ENCODE measurements at places on chromosomes 12 and 14.

DNA sequence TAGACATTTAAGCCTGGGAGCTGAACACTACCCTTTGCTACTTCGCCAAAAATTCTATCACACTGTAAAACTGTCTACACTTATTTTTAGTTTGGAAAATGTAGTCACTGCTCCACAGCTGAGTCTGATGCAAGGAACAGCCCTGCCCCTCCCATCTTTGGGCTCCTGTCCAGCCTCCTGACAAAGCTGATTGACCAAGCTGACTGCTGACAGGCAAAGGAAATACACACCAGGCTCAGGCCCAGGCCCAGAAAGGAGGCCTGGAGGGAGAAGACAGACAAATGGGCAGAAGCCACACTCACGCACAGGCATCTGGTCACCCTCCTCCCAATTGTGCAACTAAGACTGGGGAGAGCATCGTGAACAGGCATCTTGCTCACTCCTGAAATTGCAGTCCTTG lies 55.3 kb downstream of the ISCA2 start:
- DNase-seq = no peak

DNA sequence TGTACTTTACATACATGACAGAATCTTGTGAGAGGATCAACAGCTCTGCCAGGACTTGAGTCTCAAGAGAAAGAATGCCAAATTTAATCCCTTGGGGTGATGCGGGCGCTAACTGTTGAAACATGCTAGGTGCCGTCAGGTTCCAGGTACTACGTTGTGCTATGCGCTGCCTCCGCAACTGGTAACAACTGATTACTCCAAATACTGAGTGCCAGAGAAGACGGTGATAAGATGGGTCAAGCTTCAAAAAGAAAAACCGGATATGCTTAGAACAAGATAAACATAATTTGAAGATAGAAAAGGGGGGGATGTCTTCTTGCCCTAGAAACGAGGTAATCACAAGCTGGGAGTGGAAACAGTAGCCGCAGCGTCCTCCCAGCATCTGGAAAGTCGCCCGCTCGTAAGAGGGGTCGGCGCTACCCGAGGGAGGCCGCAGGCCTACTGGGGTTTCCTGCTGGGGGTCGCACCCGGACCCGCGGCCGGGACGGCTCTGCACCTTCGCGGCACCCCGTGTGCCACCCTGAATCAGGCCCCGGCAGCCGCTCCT lies 678 bp downstream of the ZBTB25 start:
- DNase-seq = peak; percentile 67

DNA sequence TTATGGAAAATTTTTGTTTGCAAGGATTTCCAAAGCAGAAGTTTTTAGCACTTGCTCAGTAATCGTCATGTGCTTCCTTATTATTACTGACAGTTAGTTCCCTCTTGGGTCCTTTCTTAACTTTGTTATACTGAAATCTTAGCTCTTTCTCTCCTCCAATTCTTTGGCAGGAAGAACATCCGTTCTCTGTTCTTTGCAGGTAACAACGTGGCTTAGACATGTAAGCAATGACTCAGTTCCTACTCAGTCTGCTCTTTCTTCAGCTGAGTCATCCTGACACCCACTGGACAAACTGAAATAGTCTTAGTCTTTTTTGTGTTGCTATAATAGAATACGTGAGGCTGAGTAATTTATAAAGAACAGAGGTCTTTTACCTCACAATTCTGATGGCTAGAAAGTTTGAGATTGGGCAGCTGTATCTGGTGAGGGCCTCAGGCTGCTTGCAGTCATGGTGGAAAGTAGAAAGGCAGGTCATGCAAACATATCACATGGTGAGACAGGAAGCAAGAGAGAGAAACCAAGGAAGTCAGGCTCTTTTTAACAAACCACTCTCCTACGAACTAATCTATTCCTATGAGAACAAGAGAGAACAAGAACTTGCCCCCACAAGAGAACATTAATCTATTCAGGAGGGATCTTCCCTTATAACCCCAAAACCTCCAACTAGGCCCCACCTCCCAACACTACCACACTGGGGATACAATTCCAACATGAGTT lies 49.2 kb downstream of the TESPA1 start:
- no peak for DNase-seq

- DNase-seq = no peak
Observed at GRCh38 chr14:105069871-105070759, 4.9 kb upstream of the GPR132 start.

GRCh38 chr12:95673576-95673975 lies 117.0 kb downstream of the NTN4 start:
- DNase-seq = no peak

GRCh38 chr12:54191550-54192022 lies 2.8 kb upstream of the SMUG1 start:
- DNase-seq = peak; percentile 87

GRCh38 chr12:116695464-116695725 lies 42.5 kb downstream of the SPRING1 start:
- DNase-seq = no peak

- DNase-seq = no peak
Observed at GRCh38 chr14:67365476-67365875, 5.3 kb downstream of the EIF2S1 start.

- DNase-seq = no peak
Observed at GRCh38 chr12:5916785-5917290, 28.2 kb downstream of the ANO2 start.

- no peak for DNase-seq
Observed at GRCh38 chr12:68759852-68760251, 13.9 kb downstream of the SLC35E3 start.

DNA sequence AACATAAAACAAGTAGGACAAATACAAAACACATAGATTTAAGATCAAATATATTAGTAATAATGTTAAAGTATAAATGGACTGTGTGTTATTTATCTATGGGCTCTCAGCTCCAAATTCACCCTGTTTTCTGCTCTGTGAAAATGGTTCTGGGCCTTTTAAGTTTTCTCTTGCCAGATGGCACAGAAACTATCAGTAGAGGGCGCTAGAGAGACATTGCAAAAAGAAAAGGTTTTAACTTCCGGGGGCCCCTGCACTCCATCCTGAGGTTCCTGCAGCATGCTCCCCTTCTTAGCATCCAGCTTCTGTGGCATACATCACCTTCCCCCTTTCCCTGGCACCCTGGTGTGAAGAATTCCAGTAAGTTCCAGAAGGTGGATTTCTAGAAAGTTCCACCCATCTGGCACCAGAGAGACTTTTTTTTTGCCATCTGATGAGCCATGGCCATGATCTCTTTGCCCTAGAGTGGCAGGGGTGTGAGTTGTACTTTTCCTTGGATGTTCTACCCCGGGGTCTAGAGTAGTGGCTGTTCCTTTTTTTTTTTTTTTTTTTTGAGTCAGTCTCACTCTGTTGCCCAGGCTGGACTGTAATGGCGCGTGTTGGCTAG lies 29.3 kb downstream of the ZCRB1 start:
- DNase-seq = peak; percentile 16

- DNase-seq = no peak
Observed at GRCh38 chr14:27862684-27863083, 903.9 kb upstream of the FOXG1 start.

DNA sequence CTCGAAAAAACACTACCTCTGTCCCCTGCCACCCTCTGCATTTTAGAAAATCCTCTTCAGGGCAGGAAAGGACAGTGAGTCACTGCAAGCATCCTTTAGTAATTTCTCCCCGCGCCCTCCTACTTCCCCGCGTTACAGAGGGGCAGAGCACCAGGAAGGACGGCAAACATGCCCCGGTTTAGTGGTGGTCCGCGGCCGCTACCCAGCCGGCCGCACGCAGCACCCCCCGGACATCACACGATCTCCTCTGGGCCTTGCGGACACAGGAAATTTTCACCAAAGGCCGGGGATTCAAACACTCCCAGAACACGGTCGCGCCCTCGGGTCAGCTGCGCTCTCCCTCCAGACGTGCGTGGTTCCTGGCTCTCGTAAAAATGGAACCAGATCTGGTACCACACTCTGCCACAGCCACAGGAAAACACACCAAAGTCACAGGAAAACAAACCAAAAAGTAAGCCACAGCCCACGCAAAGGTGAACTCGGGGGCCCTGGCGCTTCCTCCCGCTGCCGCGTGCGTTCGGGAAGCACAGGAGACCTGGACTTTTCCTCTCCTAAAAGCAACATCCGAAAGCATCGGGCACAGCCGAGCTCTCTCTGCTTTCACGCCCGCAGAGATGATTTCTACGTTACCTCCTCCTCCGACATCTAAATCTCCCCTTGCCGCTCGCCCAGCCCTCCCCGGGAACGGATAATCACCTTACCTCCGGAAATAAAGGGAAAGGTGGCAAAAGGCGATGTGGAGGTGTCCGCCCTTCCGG lies 839 bp downstream of the SLC38A1 start:
- DNase-seq = no peak

GRCh38 chr12:26239122-26239851 lies 43.9 kb downstream of the SSPN start:
- no peak for DNase-seq

DNA sequence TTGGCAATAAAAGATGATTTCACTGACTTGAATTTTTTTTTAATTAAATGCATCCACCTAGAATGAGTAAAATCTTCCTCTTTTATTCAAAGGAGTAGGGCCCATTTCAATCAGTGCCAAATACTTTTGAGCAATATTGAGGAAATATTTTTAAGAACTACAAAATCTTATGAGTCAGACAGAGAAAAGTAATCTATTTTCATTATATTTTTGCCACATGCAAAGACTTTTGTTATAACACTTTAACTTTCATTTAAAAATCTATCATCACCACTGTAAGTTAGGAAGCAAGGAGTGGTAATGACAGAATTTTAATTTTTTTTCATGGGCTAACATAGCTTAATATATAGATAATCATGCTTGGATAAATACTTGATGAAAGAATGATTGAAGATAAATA lies 345.2 kb upstream of the KITLG start:
- no peak for DNase-seq

DNA sequence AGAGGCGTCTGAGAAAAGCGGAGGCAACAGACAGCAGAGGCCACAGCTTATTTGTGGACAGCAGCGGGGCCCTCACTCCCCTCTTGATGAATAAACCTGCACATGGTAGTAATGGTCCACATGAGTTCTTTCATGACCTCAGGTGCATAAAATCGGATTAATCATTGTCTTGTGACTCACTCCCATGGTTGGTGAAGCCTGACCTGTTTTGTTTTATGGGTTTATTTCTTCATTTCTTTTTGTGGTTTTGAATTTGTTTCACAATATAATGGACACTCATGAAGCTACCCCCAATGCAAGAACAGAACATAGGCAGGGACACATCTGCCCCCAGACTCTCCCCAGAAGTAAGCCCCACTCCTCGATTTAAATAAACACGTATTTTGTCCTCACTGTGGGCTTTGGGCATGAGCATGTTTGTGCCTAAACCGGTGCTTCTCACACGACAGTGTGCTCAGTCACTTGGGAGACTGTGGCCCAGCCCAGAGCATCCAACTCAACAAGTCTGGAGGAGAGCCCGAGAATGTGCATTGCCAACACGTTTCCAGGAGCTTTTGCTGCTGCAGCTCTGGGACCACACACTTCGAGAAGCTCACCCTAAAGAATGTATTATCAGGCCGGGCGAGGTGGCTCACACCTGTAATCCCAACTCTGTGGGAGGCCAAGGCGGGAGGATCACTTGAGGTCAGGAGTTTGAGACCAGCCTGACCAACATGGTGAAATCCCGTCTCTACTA lies 116.1 kb downstream of the SCARB1 start:
- DNase-seq = no peak

DNA sequence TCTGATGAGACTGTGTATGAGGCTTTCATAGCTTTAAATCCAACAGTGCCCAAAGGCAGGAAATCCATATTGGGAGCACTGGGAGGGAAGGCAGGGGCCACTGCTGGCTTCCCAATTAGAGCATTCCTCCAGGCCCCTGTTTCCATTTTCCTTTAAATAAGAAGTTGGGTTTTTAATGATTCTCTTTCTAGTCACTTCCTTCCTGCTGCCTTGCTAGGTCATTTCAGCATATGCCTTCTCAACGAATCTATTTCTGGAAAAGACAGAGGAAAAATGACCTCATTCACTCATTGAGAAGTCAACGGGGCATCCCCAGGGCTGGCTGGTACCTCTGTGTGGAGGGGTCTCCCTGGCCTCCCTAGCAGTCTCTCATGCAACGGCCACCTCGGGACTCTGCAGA lies 43.5 kb downstream of the IGF1 start:
- no peak for DNase-seq

DNA sequence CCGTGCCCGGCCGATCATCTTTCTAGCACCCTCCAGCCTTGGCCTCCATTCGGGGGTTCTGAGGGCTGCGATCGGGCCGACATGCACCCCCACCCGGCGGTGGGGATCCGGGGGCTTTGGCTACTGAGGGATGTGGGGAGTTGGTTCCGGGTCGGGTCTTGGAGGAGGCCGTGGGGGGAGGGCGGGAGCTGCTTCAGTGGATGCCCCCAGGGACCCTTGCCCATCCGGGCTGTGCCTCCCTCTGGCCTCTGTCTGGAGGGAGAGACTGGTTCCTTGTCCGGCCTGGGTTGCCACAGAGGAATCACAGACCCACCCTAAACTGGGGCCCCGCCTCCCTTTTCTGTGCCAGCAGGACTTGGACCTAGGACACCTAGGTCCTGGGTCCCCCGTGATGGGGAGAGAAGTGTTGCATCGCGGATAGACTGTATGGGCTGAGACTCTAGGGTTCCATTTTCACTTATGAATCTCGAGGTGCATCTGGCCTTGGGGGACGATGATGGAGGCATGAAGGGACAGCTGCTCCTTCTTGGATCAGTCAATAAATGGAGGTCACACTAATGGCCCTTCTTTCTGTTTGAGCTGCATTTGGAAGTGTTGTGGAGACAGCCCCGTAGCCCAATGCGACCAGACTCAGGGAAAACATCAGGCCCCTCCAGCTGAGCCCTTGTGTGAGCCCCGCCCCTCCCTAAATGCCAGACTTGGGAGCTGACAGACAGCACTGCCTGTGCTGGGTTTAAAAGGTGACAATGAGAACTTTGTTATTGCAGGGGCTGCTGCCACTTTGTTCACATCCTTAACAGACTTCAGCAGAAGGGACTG lies 577 bp downstream of the DTX3 start:
- DNase-seq = no peak

DNA sequence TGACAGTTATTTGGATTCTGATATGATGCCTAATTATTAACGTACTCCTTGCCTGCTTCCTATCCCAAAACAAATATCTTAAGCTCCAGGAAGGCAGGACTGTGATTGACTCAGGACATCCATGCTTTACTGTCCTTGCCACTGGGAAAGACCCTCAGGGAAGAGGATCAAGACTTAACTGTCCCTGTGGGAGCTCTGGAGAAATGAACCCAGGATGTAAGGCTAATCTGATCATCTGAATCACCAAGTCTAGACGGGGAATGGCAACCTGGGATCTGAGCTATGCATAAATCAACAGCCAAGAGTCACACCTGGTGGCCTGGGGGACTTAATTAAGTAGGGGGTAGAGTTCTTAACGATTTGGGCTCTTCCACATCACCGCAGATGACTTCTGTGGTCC lies 153.2 kb upstream of the BCL2L14 start:
- DNase-seq = no peak

DNA sequence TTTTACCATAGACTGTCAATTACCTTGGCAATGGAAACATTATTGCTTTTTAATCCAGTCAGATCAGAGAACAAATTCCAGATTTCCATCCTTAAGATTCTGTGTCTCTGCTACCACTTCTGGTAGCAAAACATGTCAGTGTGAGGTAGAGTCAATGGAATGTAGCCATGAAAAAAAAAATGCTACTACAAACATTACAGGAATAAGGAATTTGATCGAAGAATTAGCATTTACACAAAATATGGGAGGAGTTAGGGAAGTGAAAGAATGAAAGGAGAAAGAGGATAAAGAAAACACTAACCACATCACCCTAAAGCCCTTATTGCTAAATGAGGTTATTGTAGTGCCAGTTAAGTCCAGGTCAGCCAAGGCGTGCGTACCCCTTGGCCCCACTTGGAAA lies 9.2 kb downstream of the MED21 start:
- no peak for DNase-seq

Data from NCI-H2171 treated with DMSO at 0.1 percent for 48 hours (cell line).